ENCODE measurements at places on chromosomes 6 and 20.

GRCh38 chr6:366389-367297 lies 24.9 kb upstream of the IRF4 start:
- DNase-seq: no peak

GRCh38 chr20:297925-298775 lies 780 bp downstream of the ZCCHC3 start:
- DNase-seq: peak; percentile 50

DNA sequence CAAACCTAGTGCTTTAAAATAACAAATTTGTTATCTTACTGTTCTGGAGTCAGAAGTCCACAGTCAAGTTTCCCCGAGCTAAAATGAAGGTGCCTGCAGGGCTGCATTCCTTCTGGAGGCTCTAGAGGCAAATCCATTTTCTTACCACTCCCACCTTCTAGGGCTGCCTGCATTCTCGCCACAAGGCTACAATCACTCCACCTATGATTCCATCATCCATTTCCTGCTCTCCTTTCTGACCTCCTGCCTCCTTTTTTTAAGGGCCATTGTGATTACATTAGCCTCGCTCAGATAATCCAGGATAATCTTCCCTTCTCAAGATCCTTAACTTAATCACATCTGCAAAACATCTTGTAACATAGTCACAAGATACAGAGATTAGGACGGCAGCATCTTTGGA lies 42.4 kb upstream of the SIRT5 start:
- DNase-seq: no peak

DNA sequence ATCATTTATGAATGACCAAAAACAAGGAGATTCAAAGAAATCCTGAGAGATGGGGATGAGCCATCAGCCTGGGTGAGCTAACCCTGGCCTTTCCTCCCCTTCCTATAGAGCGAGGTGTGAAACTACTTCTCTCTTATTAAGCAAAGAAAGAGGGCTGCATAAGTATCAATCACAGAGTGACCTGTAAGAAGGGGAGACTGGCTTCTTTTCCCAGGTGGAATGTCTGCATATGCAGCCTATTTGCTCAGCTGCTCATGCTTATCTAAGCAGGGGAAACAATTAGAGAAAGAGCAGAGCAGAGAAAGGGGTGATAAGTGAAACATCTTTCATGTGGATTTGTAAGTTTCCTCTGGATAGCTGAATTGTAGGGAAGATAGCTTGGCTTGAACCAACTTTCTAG lies 160.0 kb downstream of the PKHD1 start:
- DNase-seq: no peak

DNA sequence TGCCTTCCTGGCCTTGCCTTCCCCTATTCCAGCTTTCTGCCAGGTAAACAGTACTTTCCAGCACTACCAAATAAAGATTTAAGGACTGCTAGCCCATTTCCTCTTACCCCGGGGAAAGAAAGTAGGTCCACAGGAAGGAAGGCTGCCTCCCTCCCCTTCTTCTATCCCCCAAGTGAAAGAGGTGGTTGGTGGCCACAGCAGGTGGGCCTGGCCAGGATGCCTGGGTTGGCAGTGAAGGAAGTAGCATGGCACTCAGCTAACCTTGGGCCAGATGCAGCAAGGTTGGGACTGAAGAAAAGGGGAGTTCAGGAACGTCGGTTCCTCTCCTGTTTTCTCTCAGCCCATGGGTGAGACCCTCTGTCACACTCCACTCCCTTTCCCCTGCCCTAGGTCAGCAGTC lies 8.9 kb downstream of the NFKBIL1 start:
- no peak for DNase-seq

GRCh38 chr6:2732503-2733089 lies 18.1 kb downstream of the MYLK4 start:
- DNase-seq: no peak

DNA sequence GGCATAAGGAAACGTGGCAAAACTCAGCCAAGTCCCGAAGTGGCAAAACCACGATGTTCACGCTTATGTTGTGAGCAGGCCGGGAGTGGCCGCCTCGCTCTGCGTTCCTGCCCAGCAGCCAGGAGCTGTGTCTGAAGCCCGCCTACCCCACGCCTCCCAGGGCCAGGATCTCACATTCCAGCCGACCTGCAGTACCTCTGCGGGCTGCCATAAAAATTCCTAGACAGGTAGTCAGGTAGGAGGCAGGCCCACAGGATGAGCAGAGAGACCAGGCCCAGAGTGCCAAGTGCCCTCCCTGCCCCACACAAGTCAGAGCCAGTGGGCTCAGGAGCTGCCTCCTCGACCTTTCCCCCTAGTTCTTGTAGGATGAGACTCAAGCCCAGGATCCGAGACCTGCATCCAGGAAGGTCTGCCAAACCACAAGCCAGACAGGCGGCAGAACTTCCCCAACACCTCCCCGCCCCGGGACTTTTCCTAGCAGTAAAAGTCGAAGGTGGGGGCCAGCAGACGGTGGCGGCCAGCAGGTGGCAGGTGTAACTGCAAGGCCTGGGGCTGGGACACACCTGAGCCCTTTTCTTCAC lies 16.7 kb downstream of the PMEPA1 start:
- DNase-seq: no peak

GRCh38 chr6:93391965-93392364 lies 27.4 kb downstream of the EPHA7 start:
- no peak for DNase-seq

- no peak for DNase-seq
These were observed 297.2 kb downstream of the CDH26 start for GRCh38 chr20:60255415-60255814.

GRCh38 chr6:169779896-169780295 lies 28.5 kb downstream of the ERMARD start:
- DNase-seq: no peak

GRCh38 chr6:126127659-126128058 lies 141.3 kb downstream of the TRMT11 start:
- DNase-seq: no peak

GRCh38 chr20:38979842-38980241 lies 17.7 kb downstream of the DHX35 start:
- DNase-seq: no peak

GRCh38 chr6:158457131-158457530 lies 102.8 kb upstream of the TMEM181 start:
- DNase-seq: no peak
